ENCODE measurements at places on chromosomes 3 and 15.

- no peak for DNase-seq
Observed at GRCh38 chr3:191563722-191564121, 102.8 kb downstream of the PYDC2 start.

GRCh38 chr15:31106495-31107300, 5.2 kb upstream of the TRPM1 start:
- DNase-seq, result no peak

DNA sequence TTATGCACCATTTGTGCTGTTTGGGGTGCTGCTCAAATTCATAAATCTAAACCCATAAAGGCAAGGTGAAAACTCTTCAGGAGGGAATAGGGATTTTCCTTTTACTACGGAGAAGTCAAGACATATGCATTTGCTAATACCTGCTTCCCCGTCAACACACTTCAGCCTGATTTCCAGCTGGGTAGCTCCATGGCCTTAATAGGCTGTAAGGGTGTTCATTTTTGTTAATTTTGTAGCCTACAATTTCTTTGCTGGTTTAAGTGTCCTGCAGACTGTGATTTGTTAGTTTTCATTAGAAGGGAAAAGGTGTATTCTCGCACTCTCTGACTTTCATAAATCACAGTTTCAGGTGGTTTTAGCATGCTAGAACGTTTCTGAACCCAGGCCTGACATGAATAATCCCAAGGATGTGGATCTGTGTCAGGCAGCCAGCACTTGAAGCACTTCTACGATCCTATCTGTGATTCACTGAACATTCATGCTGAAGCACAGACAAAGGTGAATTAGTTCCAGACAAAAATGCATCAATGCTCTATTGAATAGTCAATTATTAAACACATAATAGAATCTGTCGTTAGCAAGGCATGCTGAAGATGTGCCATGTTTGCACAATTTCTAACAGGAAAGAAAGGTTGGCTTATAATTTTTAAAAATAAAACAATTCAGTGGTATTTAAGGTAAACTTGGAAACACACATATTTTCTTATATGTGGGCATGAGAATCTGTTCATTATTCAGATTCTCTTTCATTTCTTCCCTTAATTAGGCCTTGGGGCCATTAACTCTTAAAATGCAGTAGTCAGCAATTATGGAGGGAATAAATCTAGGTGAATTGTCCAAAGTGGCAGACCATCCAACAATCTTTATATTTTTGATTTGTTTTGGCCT, 17.9 kb upstream of the NMNAT3 start:
- no peak for DNase-seq

DNA sequence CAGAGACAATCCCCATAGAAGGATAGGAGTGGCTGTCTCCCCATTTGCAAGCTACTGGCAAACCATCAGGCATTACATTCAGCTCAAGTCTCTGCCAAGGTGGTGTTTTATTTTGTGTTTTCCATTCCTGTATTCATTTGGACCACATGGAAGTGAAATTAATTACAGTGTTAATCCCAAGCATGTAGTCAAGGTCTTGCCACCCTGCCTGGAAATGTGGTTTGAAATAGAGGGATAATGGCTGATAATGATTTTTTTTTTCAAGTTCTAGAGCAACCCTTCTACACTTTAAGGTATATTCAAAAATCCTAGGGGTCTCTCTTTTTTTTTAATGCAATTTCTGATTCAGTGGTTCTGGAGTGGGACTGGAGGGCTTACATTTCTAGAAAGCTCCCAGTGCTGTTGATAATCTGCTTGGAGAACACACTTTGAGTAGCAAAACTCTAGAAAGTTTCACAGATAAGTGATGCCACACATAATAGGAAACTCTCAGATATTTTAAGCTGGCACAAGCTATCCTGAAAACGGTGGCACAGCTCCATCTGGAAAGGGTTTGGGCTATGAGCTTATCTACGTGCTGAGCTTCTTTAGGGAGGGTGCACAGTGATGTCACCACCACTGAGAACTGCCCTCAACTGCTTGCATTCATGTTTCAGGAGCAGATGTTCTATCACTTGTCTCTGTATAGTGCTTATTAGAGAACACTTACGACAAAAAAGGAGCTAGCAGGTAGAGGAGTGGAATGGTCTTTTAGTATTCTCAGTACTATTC, 140.1 kb upstream of the IL12A start:
- DNase-seq, result no peak

DNA sequence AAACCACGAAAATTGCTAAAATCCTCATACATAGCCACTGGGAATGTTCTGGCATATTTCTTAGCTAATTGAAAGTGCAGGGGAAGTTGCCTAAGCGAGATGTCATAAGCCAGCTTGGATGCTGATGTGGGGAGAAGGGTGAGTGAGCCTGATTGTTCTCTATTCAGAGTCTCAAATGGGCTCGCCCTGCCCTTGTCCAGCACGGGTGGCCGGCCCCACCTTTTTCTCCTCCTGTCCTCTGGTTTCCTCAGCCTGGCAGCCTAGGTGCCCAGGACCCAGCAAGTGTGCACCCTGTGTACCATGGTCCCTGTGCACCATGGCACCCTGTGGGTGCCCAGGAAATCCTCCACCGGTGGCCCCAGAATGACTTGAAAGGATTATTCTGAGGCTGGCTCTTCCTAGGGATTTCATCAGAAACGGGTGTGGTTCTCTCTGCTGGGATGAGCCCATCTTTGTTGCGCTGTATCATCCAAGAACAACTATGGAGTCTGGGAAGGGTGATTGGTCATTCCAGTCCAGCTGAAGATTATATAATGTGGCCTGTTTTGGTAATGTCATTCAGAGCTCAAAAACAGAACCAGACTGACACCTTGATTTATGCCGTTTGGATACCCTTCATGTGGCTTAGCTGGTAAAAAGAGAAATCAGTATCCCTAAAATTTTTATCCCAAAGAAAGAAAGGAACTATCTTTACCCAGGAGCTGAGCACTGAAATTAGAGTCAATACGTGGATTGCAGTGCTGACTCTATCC, 150.8 kb upstream of the BHLHE40 start:
- no peak for DNase-seq

GRCh38 chr3:147407114-147407497, 763 bp upstream of the ZIC4 start:
- DNase-seq, result no peak

- DNase-seq, result no peak
Observed at GRCh38 chr3:177836671-177837070, 639.4 kb upstream of the TBL1XR1 start.

GRCh38 chr3:111872979-111873378, 13.9 kb downstream of the PHLDB2 start:
- DNase-seq, result no peak

GRCh38 chr3:113736548-113737089, 9.4 kb downstream of the NAA50 start:
- DNase-seq, result peak; percentile 25

GRCh38 chr3:14373753-14374376, 28.5 kb upstream of the SLC6A6 start:
- no peak for DNase-seq

GRCh38 chr15:85049805-85050204, 68.1 kb downstream of the PDE8A start:
- no peak for DNase-seq

DNA sequence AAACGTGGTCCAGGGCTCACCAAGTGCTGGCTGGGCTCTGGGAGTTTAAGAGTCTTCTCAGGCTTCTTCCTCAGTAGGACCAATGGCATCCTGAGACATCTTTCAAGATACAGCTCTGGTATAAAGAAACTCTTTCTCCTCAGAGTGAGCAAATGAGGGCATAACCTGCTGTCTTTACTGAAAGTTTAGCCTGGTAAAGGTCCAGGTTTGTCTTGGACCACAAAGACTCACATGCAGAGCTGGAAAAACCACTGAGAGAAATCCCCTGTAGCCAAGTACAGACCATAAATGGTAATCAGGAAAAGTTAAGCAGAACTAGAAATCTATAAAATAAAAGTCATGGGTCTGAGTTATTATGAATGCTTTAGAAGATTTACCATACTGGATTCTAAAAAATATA, 23.1 kb downstream of the CD47 start:
- no peak for DNase-seq

DNA sequence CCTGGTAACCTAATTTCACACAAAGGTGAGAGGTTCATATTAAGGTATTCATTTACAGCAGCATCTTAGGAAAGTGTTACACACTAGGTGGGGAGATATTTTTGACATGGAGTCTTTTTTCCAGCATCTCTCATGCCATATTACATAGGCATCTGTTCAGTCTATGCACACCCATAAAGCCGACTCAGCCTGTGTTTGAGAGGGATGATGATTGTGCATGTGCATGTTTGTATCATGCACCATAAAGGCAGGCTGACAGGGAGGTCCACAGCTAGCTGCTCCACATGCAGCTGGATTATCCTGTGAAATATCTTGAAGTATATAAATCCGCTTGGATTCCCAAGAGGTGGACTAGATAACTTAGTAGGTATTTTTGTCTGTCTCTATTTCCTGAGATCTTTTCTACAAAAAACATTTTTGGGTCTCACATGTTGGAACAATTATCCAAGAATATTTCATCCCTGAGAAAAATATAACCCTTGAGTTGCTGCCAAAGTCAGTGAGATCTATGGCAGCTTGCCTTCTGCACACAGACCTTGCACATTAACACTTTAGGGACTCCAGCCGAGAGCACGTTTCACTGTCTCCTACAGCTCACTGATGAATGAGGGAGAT, 288.4 kb upstream of the DPH6 start:
- DNase-seq, result no peak

DNA sequence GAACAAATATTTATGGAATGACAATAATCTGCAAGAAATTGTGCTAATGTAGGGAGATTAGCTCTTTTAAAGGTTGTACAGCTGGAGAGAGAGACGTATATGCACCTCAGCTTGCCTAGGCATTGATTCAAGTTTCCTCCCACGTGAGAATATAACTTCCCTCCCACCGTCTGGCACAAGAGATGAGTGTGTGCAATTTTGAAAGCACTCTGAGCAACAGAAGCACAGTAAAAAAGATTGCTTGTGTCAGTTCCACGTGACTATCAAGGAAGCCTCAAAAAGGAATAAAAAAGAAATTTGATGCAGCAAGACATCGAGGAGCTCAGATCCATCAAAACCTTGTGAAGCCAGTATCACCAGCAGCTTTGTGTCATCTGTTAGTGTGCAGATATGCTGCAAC, 435.3 kb downstream of the TUSC7 start:
- no peak for DNase-seq

- DNase-seq, result no peak
Observed at GRCh38 chr3:173753593-173753992, 356.0 kb downstream of the NLGN1 start.

- no peak for DNase-seq
Observed at GRCh38 chr15:47568030-47568429, 149.3 kb upstream of the SEMA6D start.

DNA sequence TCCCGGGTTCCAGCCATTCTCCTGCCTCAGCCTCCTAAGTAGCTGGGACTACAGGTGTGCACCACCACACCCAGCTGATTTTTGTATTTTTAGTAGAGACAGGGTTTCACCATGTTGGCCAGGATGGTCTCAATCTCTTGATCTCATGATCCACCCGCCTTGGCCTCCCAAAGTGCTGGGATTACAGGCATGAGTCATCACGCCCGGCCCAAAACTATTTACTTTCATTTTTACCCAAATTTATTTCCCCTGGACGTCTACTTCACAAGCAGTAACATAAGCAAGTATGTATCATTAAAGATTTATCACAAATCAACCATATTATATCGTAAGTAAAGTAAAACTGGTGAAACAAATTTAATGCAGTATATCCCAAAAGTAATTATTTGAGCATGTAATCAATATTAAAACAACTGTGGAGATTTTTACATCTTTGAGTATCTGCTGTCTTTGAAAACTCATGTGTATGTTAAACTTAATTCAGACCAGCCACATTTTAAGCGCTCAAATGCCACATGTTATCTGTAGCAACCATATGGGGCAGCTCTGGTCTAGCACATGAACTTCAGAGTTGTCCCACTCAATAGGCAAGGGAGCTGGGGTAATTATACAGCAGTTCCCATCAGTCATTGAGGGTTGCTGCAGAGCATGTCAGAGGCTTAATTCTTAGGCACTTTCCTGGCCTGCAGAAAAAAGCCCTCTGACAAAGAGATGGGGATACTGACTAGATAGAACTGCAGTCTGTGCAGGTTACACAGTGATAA, 185.7 kb upstream of the CTDSPL start:
- no peak for DNase-seq

- DNase-seq, result no peak
Observed at GRCh38 chr15:91710080-91710698, 143.3 kb upstream of the SLCO3A1 start.

- no peak for DNase-seq
Observed at GRCh38 chr15:38377636-38378035, 76.3 kb upstream of the FAM98B start.

DNA sequence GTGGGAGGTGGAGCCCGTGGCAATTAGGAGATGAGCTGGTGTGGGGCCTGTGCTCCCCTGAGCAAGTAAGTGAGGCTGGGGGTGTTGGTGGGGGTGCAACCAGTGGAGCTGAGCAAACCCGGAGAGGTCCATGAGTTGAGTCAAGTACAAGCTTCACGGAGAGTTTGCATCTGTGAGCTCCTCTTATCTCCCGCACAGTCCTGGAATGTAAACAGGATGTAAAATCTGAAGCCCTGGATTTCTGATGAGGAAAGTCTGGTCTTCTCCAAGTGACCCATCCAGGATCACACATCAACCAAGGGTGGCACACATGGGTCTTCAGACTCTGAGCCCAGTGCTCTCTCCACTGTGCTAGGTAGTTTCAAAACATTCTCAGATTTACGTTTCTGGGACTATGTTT, 67.8 kb downstream of the LSM3 start:
- DNase-seq, result no peak

DNA sequence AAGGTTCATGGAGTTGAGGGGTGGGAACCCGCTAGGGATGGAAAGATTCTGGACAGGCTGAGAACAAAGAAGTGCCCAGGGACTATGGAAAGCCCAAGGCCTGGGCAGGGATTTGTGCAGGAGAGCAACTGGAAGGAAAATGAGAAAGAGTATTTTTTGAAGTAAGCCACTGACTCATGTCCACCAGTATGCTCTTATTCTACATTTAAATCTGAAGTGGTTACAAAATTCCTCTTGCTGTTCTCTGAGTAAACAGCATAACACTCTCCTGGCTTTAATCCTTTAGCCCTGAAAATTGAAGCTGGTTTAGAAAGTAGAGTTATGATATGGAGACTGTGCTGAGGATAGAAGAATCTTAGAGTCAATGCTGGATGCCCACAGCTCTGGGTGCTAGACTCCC, 165.2 kb downstream of the ISL2 start:
- no peak for DNase-seq

DNA sequence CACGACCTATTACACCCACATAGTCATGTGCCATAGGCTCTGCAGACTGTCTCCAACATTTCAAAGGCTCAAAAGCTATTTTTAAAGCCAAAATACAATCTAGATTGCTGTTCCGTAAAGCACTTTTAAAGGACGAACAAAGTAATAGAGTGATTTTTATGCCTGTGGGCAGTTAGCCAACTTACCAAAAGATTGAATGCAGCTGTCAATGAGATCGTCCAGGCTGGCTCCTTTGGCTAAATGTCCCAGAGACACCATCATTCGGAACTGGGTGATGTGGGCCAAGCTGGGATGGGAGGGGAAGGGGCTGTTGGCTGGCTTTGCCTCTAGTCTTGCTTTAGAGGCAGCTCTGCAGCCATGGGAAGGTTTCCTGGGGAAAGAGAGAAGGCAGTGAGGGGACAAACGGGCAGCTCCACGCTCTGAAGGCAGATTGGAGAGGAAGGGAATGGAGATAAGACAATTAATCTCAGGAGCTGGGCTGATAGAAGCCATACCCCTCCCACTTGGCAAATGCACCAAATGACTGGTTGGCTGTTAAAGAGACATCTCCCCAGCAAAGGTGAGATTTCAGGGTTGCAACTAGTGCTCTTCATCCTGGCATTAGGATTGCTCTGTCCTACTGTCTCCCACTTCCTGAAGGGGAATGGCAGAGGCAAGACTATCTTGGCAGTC, 4.8 kb downstream of the RASGRP1 start:
- peak; percentile 30 for DNase-seq

All from activated CD4-positive, alpha-beta T cell treated with anti-CD3 and anti-CD28 coated beads for 36 hours (primary cell).